ENCODE measurements at places on chromosomes 4 and X.

DNA sequence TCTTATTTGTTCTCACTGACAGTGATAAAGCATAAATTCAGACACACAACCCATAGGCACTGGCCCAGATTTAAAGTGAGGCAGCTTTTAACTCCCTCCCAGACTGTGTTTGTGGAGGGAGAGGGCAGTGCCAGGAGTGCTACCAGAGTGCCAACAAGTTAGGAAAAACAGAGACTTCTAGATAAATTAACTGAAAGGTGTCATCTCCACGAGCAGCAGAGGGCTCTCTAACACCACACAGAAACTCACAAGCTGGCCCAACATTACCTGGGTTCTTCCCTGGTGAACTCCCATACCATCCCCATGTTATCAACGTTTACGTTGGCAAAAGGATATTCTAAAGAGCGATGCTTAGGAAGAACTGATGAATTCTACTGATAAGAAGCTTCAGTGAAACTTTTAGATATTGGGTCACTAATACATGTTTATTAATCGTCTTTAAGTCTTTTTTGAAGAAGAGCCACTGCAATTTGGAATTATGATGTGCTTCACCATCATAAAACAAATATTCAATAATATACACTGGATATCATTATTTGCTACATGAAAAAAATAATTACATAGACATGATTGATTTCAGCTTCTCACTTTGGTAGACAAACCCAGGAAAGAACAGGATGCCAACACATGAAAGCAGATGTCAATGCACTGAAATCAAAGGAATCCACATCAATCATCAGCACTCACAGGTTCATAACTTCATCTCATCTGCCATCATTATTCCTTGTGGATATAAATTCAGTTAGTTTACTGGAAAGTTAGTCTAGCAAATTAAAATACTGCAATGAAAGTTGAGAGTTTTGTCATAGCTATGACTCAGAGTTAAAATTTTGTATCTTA, 121.2 kb upstream of the NAP1L5 start:
- no peak for DNase-seq

DNA sequence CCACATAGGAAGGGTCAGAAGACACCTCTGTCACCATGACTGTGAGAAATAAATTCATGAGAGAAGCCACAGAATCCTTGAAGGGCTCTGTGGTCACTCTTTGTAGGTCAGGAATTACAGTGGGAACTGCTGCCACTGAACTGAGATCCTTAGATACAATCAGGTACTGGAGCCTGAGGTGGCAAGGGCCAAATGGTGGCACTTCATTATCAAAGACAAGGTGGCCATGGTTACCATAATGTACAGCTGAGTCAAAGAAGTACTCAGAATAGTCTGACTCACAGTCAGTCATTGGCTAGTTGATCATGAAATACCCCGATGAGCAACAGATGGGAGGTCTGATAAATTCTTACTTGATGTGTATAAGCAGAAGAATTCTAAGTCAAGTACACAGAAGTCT, 131.9 kb downstream of the RTL3 start:
- no peak for DNase-seq

DNA sequence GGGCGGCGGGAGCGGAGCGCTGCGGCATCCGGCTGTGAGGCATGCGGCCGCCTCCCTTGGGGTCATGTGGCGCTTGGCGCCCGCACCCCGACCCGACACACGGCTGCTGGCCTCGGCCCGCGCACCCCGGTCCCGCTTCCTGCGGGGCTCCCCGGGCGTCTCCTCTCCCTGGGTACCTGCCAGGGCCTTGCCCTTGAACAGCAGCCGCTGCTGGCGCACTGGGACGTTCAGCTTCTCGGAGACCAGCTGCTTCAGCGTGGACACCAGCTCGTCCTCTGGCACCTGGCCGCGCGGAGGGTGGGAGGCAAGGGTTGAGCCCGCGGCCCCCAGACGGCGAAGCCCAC, 391 bp downstream of the UBL4A start:
- no peak for DNase-seq

DNA sequence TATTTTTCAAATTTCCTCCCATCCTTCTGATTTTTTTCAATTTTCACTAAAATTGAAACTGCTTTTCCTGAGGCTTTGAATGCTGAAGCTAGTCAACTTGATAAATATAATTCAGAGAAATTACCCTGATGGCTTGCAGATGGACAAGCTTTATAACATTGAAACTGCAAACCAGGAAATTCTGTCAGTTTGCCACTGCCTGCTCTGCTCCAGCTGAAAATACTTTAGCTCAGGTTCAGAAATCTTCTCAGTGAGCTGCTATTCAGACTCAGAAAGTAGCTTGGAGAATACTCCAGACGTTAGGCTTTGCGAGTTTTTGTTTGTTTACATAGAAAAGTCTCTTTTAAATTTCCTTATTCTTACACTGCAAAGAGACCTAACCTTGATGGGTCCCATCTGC, 1574.7 kb downstream of the STIM2 start:
- no peak for DNase-seq

- no peak for DNase-seq
Observed at GRCh38 chr4:25823632-25824031, 39.2 kb downstream of the SEL1L3 start.

GRCh38 chr4:140718241-140718952, 37.8 kb downstream of the TBC1D9 start:
- no peak for DNase-seq

- DNase-seq: no peak
Observed at GRCh38 chr4:99722725-99723124, 65.1 kb upstream of the C4orf54 start.

GRCh38 chr4:26131711-26132110, 189.1 kb upstream of the RBPJ start:
- no peak for DNase-seq

GRCh38 chrX:105461016-105461415, 240.5 kb upstream of the TEX13A start:
- DNase-seq: no peak

DNA sequence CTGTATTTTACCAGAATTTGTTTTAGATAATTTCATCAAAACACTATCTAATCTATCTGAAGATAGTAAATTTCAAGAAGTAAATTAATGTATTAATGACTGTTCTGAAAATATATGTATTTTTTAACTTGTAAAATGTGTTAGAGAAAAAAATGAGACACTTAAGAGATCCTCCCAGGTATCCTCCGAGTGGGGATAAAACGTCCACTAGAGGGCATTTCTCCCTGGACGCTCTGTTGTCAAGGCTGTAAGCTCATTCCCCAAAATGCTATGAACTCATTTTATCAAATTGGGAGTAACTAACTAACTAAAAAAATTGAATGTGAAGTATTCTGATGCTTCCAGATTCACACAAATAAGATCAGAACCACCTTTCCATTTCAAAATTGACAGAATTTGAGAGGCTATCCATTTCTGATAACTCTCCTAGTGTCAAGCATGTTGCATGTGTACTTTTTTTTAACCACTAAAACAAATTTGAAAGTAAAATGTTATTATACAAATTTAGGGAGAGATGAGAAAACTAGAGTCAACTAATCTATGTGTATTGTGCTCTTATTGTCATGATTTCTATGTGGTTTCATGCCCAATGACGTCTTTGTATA, 337.3 kb upstream of the HS3ST1 start:
- no peak for DNase-seq

DNA sequence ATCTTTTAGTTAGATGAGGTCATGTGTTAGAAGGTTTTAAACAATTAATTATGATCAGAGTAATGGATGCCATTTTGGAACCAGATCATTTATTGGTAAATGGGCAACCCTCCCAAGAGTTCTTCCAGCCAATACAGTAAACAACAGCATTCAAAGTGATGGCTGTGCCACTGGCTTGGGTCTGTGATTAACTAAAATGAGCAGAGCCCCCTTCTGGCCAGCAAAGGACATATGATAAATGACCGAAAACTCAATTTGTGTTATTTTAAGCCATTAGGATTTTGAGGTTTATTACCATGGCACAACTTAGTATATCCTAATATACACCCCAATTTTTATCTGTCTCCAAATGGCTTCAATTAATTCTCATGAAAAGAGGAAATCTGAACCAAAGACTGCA, 90.8 kb upstream of the NPFFR2 start:
- no peak for DNase-seq

DNA sequence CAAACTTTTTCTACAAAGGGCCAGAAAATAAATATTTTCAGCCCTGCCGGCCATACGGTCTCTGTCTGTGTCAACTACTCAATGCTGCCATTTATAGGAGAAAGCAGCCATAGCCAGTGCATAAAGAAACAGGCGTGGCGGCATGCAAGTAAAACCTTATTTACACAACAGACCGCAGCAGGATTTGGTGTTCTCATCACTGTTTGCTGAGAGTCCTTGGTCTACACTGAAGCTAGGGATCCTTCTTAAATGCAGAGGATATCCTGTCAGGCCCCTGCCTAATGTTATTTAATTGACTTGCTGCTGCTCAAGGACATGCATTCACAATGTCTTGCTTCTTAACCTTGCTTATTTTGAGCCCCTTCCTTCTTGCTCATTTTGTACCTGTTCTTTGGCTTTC, 54.7 kb downstream of the CPE start:
- DNase-seq: no peak

- no peak for DNase-seq
Observed at GRCh38 chrX:31499109-31499508, 427.3 kb upstream of the FTHL17 start.

GRCh38 chr4:138452826-138453225, 210.7 kb upstream of the SLC7A11 start:
- DNase-seq: no peak

DNA sequence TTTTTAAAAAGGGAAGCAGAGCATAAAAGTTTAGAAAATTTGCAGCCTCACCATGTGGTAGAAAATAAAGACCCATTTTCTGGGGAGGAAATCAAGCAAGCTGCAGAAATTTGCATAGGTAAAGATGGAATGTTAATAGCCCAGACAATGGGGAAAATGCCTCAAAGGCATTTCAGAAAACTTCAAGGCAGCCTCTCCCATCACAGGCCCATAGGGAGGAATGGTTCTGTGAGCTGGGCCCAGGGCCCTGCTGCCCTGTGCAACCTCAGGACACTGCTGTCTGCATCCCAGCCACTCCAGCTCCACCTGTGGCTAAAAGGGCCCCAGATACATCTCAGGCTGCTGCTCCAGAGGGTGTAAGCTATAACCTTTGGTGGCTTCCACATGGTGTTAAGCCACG, 137.9 kb downstream of the INPP4B start:
- no peak for DNase-seq

DNA sequence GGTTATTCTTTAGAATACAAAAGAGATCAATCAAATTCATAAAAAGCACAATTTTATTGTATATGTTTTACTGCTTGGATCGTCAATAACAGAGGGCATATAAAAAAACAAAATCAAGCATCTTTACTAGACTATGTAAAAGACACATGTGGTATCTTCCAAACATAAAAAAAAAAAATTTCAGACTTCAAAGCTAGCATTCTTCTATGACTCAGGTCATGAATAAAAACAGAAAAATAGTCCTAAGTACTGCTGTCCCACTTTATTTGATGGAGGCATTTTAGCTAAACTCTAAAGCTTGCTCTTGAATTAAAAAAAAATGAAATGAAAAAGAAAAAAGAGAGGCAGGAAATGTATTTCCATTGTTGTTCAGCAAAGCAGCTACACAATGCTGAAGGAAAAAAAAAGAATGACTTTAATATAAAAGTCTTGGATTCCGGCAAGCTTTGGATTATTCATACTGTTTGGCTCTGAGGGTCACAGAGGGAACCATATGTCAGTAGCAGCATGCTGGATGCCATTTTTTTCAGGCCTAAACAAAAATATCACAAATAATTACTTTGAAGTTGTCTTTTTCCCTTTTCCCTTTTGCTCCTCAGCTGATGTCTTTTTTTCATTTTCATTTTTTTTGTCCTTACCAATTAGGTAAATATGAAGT, 249.1 kb upstream of the DIAPH2 start:
- DNase-seq: no peak

GRCh38 chr4:39134683-39135306, 47.5 kb upstream of the WDR19 start:
- no peak for DNase-seq

- no peak for DNase-seq
Observed at GRCh38 chr4:2648159-2648814, 107.8 kb downstream of the TNIP2 start.

DNA sequence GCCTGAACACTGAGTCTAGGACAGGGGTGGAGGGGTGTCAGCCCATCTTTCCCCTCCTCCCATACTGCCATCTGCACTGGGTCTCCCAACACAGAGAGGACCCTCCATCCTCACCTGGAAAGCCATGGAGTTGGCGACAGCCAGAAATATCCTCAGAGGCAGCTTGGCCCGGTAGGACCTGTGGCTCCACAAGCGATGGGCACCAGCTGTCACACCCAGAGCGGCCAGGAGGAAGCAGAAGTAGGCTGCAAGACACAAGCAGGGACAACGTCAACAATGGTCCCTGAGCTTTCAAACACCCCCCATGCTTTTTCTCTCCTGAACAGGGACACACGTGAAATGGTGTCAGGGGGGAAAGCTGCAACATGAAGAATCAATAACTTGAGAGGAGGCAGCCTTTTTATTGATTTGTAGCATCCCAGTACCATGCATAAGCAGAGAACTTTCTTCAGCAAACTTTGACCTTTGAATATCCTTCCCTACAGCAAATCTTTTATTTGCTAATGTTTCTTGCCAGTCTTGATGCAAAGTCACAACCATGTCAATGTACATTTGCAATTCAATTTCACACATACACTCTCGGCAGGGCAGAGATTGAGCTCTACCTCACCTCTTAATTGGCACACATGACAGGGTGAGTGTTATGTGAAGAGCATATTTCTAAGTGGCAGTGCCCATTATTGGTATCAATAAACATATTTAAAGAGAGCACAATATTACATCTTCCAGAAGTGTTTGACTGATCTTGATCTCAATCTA, 93.2 kb downstream of the SCD5 start:
- no peak for DNase-seq

DNA sequence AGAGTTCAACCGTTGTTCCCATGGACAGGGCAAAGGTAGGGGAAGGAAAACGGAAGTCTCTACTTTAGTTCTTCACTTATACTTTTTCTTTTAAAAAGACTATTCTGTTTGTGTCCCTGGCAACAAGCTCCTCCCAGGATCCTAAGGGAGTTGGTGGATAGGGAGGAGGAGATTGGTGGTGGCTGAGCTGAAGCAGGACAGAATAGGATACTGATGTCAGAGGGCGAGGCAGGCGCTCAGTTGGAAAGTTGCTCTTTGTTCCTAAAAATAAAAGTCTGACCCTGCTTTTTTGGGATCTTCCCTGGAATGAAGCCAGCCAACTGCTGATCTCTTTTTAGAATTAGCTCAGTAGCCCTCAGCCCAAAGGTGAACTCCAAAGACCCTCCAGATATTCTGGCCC, 104.7 kb downstream of the MGST2 start:
- no peak for DNase-seq
